ENCODE measurements at places on chromosomes 4 and X.

DNA sequence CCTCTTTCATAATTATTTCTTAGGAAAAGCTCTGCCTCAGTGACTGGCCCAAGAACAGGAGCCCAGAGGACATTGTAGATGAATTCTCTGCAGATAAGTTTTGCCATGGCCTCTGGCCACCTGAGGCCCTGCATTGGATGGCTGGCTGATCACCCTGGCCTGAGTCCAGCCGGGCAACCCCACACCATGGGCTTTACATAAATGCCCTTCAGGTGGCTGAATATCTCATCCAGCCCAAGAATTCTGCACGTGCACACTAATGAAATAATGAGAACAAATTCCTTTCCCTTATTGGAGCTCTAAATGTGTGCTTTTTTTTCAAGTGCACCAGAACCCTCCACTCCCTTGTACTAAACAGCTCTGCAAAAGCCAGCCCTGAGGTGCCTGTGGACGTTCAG is 65.7 kb downstream of the IRF2 start:
- DNase-seq, result no peak

DNA sequence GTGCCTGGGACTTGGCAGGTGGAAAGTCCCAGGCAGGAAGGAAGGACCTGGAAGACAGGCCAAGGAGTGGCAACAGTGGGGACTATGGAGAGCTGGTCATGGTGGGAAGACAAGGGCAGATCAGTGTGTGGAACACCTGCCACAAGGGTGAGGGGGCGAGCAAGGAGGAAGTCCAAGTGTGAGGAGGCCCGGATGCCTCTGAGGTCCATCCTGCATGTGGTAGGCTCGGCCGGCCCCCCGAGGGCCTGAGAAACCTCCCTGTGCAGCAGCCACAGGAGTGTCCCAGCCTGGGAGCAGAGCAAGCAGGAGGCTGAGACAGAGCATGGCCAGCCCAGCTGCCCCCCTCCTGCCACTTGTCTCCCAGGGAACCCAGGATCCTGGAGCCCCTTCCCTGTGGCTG is 40.5 kb upstream of the PSAPL1 start:
- DNase-seq, result no peak

DNA sequence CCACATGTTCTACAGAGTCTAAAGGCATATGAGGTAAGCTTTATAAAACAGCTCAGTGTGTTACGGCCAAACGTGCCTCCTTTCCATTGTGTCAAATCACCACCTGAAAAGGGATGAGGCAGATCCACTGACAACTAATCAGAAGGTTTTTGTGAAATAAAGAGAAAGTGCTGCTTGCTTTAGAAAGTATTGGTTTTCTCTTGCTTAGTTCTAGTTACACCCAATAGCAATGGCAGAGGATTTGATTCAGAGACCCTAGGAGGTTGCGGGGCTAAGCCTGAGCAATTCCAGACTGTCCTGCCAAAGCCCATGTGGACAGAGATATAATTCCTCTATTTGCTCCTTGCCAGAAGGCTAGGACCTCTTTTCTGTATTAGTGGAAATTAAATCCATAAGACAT is 125.5 kb downstream of the SPRY1 start:
- no peak for DNase-seq

DNA sequence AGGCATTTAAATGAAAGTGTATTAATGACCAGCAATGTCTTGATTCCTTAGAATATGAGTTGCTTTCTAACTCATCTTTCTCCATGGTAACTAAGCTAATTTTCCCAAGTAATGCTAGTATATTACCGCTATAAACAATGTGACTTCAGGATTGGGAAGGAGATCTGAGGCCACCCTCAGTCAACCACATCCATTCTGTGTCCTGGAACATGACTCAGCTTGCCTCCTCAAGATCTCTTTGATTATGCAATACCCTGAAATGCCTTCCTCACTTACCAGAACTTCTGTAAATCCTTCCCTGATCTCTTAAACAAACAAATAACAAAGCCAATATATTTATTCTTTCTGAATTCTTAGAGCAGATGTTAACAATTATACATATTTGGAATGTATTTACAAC is 1495.5 kb downstream of the PCDH18 start:
- peak; percentile 0 for DNase-seq

DNA sequence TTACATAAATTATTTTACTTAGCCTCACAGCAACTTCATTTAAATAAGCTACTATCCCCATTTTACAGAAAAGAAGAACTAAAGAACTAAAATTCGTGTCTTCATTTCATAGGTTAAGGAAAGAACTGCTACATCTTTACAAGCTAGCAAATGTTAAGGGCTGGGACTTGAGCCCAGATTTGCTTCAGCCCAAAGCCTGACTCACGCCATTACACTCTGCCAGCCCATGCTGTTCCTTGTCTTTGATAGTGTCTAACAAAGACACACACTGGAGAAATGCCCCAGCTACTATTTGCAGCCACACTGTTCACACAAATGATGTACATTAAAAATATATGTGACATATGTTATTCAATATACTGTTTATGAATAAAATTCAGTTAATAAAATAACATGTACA is 29.0 kb upstream of the ERVMER34-1 start:
- DNase-seq, result peak; percentile 33

DNA sequence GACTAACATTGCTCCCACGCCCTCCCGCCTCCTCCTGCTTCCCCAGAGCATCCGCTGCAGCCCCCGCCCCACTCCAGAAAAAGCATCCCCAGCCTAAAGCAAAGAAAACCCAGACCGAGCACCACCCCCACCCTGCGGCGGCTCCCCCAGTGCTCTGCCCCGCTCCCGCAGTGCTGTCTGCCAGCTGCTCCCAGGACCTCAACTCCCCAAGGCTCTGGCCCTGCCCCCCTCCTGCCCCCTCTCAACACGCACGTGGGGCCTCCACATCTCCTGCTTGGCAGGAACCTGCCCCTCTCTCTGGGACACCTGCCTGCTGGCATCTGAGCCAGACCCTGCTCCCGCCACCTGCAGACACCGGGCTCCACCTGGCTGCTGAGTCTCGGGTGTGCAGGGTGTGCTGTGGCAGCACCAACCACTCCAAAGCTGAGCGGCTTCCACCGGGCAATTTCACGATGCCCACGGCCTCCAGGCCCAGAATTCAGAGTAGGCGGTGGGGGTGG is 79.4 kb downstream of the FAM53A start:
- no peak for DNase-seq

- peak; percentile 10 for DNase-seq
These were observed 69.1 kb upstream of the UCP1 start for GRCh38 chr4:140637836-140638235.

Measured in RPMI7951 (cell line).